HTR-8/SVneo (cell line): ENCODE measurements at places on chromosomes 1 and 21.

DNA sequence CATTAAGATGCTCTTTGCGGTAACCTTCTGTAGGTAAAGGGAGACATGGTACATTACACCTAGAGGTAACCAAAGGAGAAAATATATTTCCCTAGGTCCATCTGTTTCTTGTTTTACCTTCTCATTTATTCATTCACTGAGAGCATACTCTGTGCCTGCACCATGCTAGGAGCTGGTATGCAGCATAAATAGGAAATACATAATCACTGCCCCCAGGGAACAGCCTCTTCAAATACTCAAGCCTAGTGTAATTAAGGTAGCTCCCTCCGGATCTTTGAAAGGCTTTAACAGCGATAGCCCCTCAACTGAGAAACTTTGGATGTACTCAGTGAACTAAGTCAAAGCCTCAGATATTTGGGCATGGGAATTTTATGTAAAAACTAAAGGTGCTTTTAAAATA lies 123.6 kb downstream of the GABPA start:
- DNase-seq: no peak

GRCh38 chr1:46372431-46372830 lies 21.7 kb upstream of the FAAH start:
- DNase-seq: no peak

- no peak for DNase-seq
Observed at GRCh38 chr1:40312238-40313205, 4.6 kb downstream of the COL9A2 start.

DNA sequence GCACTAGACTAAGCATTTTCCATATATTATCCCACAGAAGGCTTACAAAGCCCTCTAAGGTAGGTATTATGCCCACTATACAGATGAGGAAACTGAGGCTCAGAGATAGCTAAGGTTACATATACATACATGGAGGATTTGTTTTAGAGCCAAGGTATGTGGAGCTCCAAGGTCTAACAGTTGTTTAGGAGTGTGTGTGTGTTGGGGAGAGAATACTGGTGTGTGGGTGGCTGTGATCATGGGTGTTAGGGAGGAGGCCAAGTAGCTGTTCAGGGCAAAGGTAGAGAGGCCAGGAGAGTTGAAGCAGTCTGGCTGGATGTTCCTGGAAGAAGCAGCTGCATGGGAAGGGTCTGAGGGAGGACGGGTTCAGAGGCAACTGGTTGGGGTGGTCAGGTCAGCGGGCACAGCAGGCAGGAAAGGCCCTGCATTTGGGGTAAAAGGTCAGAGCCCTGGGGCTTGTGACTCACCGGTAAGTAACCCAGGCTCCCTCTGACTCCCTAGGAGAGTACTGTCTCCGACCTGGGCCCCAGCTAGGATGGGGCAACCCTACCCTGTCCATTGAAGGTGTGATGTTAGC lies 5.1 kb upstream of the LDLRAP1 start:
- DNase-seq: no peak

- DNase-seq: no peak
Observed at GRCh38 chr1:163399001-163399400, 77.2 kb downstream of the NUF2 start.

DNA sequence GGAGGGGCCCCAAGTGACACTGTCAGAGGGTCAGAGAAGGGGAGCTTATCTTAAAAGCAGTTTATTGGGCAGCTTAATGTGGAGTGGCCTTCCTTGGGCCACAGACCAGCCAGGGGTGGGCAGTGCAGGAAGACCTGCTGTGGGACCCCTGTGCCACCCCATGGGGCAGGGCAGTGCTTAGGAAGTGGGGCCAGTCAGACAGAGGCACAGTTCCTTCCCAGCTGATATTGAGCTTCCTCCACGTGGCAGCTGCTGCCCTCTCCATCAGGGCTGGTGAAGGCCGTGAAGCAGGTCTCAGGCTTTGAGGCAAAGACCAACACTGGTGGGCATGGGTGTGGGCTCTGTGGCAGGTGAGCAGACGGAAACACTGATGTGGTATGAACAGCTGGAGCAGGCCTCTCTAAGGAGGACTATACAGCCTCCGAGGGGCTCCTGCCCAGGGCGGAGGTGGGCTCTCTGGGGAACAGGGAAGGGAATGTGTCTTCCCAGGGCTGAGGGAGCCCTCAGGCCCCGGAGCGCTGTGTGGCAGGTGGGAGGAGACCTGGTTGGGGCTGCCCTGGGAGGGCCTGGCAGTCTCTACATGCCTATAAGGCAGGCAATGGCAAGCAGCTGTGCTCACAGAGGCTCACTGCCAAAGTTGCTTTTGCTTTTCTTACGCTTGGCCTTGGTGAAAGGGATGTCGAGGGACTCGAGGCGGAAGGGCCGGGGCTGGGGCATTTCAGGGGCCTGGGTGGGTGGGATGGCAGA lies 3.0 kb upstream of the DDOST start:
- no peak for DNase-seq

DNA sequence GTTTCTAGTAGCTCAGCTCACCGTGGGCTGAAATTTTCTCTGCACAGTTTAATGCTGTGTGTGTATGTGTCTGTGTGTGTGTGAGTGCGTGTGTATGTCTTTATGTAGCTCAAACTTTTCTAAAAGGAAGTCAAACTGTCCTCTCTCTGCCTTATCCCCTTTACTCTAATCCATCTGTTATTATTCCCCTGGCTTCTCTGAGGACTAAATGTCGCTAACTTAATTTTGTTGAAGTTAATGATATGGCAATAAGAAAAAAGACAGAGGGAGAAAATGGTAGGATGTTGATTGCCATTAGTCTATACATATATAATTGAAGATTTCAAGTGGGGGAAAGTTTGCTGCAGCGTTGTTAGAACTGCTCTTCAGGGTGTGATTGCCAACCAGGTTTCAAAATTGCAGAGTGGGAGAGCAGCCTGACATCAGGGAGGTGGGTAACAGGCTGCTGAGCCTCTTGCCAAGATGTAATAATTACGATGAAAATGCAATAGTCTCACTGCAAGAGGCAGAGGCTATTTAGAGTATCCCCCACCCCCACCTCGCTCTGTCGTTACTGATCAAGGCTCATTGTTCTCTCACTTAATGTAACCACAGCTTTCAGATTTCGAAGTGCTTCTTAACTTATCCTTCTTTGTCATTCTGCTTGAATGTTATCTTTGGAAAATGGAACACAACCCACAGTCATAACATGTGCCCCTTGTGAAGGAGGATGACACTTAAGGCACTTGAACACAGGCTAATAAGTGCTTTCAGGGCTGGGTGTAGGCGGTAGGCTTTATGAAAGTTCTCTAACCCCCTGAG lies 559.0 kb upstream of the PLXNA2 start:
- DNase-seq: no peak

DNA sequence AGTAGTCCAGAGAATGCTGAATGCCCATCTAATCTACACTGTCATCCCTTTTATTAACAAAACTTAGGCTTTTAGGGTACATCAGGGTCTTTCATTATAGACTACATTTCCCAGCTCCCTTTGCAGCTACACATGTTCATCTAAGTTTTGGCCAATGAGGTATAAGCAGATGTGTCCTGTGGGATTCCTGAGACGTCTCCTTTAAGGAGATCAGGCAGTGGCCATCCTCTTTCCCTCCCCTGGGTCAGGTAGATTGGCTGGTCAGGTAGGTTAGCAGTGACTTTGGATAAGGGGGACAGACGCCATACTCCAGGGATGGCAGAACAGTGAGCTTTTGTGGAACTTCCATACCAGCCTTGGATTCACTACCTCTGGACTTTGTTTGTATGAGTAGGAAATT lies 188.3 kb downstream of the FGGY start:
- DNase-seq: no peak

- no peak for DNase-seq
Observed at GRCh38 chr1:81505831-81506230, 294.9 kb upstream of the ADGRL2 start.

DNA sequence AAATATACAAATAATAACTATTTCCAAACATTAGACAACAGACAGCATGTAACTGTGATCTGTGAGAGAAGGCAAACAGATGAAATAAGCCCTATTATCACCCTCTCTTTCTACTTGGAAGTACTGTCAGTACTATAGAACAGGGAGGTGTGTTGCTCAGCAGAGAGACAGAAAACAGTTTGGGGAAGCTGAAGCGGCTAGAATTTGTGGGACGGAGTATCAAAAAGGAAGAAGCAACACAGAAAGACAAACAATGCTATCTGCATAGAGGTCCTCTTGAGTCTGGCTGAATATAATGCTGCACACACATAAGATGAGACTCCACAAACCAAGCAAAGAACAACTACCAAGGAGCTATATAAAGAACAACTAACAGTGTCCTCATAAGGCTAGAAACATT lies 59.4 kb downstream of the ZZZ3 start:
- DNase-seq: no peak

DNA sequence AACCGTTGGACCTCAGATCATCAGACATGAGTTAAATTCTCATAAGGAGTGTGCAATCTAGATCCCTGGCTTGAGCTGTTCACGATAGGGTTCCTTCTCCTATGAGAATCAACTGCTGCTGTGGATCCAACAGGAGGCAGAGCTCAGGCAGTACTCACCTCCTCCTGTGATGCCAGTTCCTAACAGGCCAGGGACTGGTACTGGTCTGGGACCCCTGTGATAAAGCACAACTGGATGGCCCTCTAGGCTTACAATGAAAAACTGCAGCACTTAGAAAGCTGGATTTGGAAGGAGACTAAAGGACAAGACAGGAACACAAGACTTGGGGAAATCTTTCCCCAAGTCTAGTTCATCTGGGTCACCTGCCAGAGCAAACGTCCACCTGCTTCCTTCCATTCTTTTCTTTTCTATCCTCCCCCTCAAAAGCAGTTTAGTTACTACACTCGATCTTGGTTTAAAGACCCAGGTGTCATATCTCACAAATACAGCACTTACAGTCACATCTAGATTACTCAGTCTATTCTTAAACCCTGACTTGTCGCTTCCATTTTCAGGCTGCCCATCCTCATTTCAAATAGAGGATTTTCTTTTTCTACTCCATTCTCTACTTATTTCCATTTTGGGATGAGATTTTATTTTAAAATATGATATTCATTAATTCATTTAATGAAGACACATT lies 59.8 kb downstream of the PTPN14 start:
- no peak for DNase-seq

DNA sequence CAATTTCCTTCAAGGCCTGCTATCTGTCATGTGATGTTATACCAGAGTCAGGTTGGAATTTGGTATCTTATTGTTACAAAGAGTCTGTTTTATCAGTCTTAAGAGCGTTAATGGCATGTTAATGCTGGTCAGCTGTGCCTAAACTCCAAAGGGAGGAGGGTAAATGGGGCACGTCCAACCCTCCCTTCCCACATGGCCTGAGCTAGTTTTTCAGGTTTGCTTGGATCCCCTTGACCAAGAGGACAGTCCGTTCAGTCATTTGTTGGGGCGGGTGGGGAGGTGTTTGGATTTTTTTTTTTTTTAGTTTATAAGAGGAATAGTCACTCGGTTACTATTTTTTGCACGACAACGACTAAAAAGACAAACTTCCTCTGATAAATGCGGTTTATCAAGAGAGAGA lies 63.8 kb upstream of the LYST start:
- DNase-seq: no peak

GRCh38 chr1:113042285-113043143 lies 30.5 kb upstream of the LRIG2 start:
- DNase-seq: peak; percentile 60

DNA sequence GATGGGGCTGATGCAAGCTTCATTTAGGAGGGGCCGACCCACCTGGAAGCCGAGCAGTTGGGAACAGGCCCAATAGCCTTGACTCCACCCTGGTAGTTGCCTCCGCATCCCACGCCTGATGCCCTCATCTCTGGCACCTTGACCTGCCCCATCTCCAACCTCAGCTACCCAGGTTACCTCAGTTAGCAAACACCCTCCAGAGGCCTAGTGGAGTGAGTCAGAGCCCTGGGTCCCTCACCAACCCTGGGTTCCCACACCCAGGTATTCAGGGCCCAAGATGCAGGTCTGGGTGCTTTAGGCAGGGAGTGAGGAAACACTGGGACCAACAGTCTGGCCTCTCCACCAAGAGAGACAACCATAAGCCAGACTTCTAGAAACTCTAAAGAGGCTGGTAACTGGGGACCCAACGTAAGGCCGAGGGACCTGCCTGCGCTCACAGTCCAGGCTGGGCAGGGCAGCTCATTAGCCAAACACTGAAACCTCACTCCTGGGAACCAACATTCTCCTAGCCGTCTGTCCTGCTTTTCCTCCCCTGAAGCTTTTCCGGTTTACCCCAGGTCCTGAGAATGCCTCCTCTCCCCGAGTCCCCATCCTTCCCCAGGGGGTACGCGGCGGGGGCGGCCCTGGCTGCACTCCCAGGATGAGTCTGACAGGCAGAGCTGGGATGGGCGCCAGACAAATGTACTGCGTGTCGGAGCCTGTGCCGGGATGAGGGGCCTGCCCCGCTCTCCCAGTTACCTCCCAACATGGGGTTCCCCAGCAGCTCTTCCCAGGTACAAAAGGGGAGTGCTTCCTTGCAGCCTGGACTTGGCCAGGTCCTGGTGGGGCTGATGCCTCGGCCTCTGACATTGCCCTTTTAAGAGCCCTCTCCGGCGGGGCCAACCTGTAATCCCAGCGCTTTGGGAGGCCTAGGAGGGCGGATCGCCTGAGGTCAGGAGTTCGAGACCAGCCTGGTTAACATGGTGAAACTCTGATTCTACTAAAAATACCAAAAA lies 8.9 kb upstream of the CELSR2 start:
- DNase-seq: no peak

DNA sequence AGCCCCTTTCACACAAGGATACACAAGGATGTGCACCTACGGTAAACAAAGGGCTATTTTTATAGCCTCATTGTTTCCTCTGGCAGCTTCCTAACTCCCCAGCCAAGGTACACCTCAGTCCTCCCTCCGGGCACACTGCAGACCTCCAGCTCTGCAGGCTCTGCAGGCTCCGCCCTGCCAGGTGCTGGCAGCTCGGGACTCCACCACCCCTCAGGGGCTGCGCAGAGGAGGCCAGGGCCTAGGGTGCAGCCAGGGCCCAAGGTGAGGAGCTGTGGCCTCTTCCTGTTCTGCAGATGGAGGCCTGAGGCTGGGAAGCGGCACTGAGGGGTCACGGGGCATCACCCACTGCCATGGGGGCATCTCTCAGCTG lies 19.8 kb upstream of the CLSTN1 start:
- DNase-seq: no peak

DNA sequence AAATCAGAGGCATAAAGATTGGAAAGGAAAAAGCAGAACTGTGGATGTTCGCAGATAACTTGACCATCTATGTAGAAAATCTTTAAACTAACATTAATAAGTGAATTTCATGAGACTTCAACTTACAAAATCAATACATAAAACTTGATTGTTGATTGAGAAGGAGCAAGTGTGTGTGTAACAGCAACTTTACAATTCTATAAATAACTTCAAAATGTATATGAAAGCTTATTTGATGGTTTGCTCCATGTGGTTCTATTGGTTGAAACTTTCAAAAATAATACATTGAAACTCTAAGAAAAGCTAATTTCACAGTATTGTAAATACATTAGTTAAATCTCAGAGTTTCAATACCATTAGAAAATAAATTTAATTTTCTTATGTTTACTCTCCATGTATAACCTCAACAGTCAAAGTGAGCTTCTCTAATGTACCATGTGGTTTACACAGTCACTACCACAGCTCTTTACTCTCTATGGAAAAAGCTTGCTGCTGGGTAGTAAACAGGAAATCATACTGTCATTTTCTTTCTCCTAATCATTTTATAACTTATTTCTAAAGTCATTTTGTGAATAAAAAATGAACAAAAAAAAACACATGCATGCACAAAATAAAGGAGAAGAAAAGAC lies 12.0 kb downstream of the AKT3 start:
- DNase-seq: no peak
